Stimulated activated CD8-positive, alpha-beta memory T cell treated with anti-CD3 and anti-CD28 coated beads, Interleukin-15, amount 100 ng/mL, for 24 hours (primary cell): ENCODE measurements at places on chromosomes 5 and 9.

GRCh38 chr5:36613771-36614656 is 7.6 kb downstream of the SLC1A3 start:
- no peak for DNase-seq

DNA sequence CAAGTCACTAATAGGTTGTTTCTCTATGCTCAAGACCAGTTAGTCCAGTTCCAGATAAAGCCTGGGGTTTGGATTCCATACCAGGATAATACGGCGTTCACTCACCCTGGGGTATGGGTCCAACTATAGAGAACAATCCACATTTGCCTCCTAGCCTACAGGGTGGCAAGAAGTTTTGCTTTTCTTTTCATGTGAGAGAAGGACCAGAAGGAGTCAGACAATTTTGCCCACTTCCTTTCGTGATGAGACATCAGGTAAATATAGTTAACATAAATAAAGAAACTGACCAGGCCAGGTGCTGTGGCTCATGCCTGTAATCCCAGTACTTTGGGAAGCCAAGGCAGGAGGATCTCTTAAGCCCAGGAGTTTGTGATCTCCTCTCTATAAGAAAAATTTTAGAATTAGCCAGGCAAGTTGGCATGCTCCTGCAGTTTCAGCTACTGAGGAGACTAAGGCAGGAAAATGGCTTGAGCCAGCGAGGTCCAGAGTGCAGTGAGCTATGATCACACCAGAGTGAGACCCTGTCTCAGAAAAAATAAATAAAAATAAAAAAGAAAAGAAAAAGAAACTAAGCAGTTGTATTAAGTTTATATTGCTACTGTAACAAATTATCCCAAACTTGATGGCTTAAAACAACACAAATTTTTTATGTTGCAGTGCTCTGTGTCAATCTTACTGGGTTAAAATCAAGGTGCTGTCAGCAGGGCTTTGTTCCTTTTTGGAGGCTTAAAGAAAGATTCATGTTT is 7.5 kb upstream of the REEP5 start:
- no peak for DNase-seq

- no peak for DNase-seq
These were observed 69.0 kb downstream of the MEF2C start for GRCh38 chr5:88813805-88814575.

GRCh38 chr5:64502196-64502595 is 3.6 kb upstream of the RGS7BP start:
- no peak for DNase-seq

GRCh38 chr5:135667204-135667603 is 88.4 kb upstream of the CXCL14 start:
- DNase-seq = no peak

GRCh38 chr5:104355350-104355749 is 792.8 kb upstream of the NUDT12 start:
- no peak for DNase-seq

DNA sequence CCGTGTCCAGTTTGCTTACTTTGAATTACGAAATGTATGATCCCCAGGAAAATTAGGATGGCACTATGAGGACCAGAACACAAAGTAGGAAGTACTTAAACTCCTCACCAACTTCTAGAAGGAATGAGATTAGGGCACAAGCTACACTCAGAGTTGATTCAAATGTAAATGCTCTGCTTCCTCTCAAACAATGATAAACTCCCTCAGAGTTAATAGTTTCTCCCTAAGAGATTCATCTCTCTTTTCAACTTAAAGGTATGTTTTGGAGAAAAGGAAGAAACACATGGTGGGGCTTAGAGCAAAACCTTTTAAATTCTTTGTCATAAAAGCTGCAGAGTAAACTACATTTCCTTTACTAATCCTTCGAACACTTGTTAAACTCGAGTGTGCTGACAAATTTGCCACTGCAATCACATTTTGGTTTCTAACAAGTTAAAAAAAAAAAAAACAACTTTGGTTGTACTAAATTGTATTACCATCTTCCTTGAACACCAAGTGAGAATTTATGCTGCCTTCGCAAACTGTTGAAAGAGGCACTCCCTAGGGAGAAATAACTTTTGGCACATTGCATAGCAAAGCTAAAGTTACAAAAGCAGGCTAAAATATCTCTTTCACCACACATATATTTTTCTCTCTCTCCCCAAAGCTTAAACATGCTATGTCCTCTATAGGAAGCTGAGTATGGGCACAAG is 66.6 kb downstream of the DENND1A start:
- no peak for DNase-seq

DNA sequence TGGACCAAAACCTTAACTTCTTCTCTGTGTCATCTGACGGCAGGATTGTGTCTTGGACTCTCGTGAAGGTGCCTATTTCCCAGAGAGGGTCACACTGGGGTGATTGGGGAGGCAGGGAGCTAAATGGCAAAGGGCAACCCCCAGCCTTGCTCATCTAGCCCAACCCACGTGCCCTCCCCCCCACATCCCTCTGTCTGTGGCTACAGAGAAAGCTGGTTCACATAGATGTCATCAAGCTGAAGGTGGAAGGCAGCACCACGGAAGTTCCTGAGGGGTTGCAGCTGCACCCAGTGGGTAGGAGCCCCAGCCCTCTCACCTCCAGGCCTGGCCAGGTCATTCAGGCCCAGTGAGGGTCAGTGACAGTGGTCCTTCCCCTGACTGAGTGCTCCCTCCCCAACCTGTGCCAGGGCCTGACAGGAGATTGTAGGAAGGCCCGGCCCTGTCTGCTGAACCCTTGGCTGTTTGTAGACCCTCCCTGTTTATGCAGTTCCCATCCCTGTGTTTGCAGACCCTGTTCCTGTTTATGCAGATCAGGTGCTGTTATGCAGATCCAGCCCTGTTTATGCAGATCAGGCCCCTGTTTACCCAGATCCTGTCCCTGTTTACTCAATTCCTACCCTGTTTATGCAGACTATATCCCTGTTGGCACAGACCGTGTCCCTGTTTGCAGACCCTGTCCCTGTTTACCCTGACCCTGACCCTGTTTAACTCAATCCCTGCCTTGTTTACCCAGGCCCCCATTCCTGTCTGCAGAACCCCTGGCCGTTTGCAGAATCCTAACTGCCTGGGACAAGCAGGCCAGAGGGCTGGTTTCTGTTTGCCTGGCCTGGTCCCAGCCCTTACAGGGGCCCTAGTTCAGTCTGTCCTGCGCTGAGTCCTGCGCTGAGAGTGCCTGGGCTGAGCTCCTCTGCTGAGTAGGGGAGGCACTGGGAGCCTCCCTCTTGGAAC is 10.4 kb downstream of the ENHO start:
- DNase-seq = no peak

DNA sequence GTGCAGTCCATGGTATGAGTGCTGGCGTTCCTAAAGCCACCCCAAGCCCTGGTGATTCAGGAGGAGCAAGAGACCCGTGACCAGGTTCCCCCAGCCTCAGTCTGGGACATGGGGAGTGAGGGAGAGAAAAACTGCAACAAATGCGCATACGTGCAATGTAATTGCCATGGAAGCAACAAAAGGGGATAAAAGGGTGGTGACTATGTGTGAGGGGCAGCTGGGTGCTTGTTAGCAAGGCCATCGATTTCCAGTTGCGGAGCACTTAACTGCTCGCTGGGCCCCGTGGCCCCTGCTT is 709 bp upstream of the SH3PXD2B start:
- no peak for DNase-seq

- DNase-seq = no peak
These were observed 194.6 kb upstream of the KIF2A start for GRCh38 chr5:62111428-62111827.

GRCh38 chr5:154884424-154884823 is 26.0 kb downstream of the CNOT8 start:
- no peak for DNase-seq

DNA sequence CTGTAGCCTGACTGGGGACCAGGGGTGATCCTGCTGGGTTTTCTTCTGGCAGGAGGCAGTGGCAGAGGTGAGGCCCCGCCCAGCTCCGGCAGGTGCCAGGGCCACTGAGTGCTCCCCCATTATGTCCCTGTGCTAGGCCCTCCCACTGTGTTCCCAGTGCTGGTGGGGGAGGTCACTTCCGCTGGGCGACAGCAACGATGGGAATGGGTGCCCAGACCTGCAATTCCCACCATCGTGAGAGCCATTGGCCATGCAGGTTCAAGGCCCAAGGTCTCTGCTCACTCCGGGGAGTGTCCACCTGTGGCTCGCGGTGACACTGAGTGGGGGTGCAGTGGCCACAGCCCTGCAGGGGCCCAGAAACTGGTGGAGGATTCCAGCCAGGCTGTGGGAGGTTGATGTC is 98.6 kb downstream of the RXRA start:
- DNase-seq = no peak

- no peak for DNase-seq
These were observed 130.8 kb downstream of the C9orf152 start for GRCh38 chr9:110076894-110077725.

- no peak for DNase-seq
These were observed 269.6 kb upstream of the KLF4 start for GRCh38 chr9:107759009-107759822.

- DNase-seq = no peak
These were observed 138.8 kb downstream of the TRPM6 start for GRCh38 chr9:74748966-74749365.

DNA sequence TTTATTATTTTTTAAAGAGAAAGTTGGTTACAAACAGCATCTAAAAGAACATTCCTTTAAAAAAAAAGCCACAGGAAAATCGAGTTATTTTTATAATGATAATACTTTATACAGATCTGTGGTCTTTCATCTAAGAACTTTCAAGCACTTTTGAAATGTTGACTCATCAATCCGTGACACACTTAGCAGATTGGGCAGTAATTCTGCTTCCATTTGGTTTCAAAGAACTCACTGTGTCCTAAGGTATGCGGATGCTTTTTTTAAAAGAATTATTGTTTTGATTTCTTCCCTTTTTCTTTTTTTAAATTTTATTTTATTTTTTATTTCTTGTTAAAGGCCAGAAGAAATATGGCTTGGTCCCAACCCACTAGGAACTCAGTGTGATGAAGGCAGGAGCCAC is 147.8 kb downstream of the AOPEP start:
- DNase-seq = no peak

- DNase-seq = no peak
These were observed 42.1 kb downstream of the OTULIN start for GRCh38 chr5:14706615-14707021.

DNA sequence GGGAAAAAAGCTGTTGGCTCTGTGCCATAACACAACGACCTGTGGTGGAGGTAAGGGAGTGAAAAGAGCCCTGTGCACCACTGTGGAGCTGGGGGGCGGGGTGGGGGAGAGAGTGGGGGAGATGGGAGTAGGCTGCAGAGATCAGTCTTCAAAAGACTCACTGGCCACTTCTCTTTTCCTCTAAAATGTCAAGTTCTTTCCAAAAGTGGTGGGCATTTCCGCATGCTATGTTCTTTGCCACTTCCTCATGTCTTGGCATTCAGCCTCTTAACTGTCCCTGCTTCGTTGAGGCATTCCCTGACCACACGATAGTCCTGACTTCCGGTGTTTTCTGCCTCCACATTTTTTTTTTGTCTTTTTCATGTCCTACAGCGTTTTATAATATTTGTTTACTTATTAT is 2.4 kb upstream of the PPP2R2B start:
- DNase-seq = no peak

GRCh38 chr5:128271859-128272464 is 188.4 kb downstream of the SLC12A2 start:
- DNase-seq = no peak

GRCh38 chr9:93093877-93094657 is 1.9 kb upstream of the CARD19 start:
- no peak for DNase-seq
